ENCODE measurements at places on chromosomes 13 and 19.

DNA sequence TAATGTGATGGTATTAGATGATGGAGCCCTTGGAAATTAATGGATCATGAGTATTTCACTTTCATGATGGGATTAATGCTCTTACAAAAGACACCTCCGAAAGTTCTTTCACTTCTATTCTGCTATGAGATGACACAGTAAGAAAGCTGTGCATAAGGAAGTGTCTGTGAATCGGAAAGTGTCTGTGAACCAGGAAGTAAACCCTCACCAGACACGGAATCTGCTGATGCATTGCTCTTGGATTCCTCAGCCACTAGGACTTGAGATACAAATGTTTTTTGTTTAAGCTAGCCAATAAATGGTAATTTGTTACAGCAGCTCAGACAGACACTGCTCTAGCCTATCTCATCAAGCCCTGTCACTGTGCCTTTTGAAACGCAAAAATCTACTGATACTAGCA lies 440.4 kb upstream of the PRR20A start:
- no peak for DNase-seq

- DNase-seq, result no peak
Measured at GRCh38 chr13:46032341-46032740, 20.2 kb downstream of the ZC3H13 start.

DNA sequence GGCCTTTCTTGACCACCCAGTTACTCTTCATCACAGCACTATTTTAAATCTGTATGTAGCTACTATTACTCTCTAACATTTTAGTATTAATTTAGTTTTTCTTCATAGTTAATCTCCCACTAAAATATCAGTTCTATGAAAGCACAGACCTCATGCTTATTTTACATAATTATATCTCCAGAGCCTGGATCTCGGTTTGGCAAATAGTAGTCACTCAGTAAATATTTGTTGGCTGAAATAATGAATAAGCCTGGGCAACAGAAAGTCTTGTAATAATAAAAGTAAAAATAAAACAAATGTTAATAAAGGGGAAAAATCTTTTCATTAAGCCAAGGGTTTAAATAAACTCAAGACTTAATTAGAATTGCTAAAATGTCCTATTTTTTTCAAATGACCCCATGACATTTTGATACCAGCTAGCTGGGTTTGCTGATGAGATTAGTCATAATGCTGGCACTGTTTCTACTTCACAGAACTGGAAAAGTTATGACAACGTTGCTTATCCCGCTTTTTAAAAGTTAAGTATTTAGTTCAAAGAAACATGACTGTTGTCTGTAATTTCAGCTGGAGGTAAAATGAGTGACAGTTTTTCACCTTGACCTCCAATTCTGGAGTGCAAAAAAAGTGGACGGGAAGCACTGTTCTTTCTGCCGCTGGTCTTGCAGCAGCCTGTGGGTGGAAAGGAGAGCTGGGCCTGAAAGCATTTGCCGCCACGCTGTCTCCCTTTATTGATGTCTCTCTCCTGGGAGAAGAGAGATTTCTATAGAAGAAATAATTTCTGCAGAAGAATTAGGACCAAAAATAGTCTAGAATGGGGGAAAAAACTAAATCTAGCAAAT lies 85.2 kb upstream of the SPATA13 start:
- DNase-seq, result no peak

DNA sequence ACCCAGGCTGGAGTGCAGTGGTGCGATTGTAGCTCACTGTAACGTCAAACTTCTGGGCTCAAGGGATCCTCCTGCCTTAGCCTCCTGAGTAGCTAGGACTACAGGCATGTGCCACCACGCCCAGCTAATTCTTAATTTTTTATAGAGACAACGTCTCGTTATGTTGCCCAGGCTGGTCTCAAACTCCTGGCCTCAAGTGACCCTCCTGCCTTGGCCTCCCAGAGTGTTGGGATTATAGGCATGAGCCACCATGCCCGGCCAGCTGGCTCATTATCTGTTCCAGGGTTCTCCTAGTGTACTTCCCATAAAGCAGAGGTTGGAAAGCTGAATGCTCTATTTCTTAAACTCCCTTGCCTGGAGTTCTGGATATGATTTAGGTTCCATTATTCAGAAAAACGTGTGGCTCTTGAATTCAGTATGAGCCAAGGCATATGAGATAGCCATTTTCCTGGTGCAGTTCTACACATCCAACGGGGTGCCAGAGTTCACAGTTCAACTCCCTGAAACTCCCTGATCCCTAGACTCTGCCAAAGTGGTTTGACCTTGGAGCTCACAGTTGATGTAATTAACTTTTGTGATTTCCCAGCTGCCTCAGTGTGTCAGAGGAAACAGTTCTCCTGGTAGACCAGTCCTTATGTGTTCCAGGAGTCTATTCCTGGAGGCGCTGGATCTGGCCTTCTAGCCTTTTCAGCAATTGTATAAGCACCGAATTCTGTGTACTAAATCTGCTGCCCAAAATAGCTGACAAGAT lies 21.6 kb downstream of the GPR183 start:
- no peak for DNase-seq

DNA sequence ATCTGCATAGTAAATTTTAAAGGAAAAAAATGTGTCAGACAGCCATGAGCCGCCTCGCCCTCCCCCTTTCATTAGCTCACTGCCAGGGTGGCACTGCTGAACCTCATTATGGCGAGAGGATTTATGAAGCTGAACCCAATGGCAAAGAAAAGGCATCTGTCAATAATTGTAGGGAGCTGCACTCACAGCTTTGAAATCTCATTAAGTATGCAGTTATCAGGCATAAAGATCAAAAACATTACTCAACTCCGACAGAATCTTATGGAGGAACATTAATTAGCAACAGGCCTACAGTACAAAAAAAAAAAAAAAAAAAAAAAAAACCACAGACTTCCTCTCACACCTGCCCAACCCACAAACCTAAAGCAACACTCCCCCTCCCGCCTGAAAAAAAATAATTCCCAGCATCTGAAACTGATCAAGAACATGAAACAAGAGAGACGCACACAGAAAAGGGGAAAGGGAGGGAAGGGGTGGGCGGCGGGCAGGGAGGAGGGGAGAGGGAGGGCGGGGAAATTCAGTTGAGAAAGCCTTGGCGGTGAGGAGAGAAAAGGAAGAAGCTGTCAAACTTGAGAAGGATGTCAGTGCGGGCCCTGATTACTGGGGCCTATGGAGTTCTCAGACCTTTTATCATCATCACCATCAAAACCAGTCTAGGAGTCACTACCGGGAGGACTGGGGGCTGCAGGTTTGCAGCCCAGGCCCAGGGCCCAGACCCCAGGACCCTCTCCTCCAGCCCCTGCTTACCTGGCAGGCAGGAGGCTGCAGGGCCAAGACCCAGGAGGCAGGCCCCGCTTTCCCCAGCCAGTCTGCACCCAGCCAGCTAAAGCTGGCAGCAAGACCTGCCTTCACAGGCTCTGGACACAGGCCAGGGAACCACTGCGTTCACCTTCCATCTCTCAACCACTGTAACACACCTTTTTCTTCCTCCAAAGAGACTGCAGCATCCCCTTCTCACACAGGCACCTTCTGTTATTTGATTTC lies 8.9 kb downstream of the TSHZ3 start:
- no peak for DNase-seq

GRCh38 chr19:1213391-1214286 lies 8.1 kb downstream of the STK11 start:
- DNase-seq, result no peak

GRCh38 chr13:42548731-42549551 lies 25.0 kb upstream of the TNFSF11 start:
- no peak for DNase-seq

DNA sequence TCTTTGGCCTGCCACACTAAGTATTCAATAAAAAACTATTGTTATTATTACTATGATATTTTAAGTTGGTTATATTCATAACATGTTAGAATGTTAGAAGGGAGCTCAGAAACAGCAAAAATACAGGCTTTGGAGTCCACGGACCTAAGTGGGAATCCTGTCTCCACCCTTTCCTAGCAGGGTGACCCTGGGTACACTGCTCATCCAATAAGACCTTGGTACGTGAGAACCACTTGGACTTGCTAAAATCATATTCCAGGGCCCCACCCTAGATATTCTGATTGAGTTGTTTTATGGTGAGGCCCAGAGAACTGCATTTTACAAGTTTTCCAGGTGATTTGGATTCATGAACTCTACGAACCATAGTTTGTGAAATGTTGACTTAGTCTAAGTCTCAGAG lies 47.4 kb upstream of the KL start:
- no peak for DNase-seq

GRCh38 chr19:40599331-40599901 lies 1.8 kb upstream of the LTBP4 start:
- DNase-seq, result no peak

- peak; percentile 39 for DNase-seq
Measured at GRCh38 chr13:24511019-24511815, 1.4 kb downstream of the PARP4 start.

DNA sequence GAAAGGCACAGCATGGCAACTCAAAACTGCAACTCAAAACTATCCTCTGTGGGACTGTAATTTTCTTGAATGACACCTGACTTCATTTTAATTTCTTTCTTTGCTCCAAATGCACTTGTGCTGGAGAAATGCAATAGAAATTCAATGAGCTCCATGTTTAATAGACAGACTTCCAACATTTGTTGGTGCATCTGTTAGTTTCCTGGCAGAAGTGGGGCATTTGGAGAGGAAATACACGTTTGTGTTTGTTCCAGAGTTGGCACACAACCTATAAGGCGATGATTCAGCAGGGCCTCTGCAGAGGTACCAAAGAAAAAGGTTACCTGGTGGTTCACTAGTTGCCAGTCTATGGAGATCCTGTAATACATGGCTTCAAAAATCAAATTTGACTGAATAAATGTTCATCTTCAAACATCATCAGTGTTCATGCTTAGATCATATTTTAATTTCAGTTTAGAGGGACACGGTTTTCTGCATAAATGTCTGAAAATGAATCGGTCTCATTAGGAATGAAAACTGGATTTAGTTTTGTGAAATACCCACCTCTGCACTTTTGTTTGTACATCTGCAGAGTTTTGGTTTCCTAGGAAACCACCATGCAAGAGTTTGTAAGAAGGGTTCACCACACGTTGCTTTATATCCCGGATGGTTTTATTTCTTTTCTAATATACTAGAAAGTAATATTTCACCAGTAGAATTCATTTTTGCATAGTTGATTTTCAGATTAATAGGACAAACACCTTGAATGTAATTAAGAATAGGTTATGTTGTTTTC lies 21.8 kb upstream of the OBI1 start:
- no peak for DNase-seq

DNA sequence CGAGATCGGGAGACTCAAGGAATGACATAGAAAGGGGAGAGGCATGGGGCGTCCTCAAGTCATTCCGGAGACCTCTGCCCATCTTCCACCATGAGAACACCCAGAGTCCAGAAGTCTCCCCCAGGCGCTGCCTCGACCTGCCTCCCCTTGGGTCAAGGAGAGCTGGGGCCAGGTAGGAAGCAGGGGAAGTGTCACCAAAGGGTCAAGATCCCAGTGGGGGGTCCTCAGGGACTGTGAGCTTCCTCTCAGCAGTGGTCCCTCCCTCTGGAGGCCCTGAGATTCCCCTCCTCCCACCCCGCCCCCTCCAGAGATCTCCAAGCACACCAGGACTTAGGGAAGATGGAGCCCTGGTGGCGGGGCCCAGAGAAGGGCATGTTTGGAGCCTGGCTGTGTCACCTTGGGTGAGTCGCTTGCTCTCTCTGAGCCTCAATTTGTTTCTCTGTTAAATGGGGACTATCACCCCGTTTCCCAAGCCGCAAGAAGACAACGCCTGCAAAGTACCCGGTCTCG lies 919 bp downstream of the DACT3 start:
- no peak for DNase-seq

GRCh38 chr13:40386586-40386985 lies 279.9 kb downstream of the FOXO1 start:
- DNase-seq, result no peak

- no peak for DNase-seq
Measured at GRCh38 chr13:40383132-40383531, 283.3 kb downstream of the FOXO1 start.

DNA sequence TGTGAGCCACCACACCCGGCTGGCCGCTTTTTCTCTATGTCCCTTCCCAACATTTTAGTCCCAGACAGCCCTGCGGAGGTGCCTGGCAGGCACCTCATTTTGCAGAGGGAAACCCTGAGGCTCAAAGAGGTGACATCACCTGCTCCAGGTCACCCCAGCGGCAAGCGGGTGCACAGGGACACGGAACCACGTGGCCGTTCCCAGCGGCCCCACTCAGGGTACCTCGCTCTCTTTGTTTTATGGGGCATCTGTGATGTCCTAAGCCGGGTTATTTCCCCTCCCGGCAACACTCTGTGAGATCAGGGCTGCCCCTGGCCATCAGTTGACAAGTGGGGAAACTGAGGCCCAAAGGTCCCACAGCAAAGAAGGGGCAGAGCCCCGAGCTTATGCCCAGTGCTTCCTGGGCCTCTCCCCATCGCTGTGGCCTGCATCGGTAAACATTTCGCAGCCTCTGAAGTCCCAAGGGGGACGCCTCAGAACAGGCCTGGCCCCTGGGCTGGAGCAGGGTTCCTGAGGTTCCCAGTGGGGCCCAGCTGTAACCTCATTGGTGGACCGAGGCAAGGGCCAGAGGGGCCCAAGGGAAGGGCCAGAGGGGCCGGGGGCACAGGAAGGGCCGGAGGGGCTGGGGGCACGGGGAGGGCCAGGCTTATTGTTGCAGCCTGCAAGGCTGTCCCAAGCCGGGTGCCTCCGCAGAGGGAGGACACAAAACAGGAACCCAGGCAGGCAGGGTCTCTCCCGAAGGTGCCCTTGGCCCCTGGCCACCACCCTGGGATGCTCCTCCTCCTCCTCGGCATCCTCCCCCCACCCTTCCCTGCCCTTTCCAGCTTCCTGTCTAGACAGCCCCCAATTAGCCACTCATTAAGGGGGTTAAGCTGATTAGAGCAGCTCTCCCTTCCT lies 39.0 kb downstream of the SMIM24 start:
- no peak for DNase-seq

GRCh38 chr13:50740052-50740741 lies 103.3 kb downstream of the DLEU7 start:
- no peak for DNase-seq

GRCh38 chr13:58964048-58964447 lies 1199.7 kb downstream of the DIAPH3 start:
- DNase-seq, result no peak

- DNase-seq, result peak; percentile 86
Measured at GRCh38 chr19:36604656-36605100, 435 bp upstream of the ZNF382 start.

DNA sequence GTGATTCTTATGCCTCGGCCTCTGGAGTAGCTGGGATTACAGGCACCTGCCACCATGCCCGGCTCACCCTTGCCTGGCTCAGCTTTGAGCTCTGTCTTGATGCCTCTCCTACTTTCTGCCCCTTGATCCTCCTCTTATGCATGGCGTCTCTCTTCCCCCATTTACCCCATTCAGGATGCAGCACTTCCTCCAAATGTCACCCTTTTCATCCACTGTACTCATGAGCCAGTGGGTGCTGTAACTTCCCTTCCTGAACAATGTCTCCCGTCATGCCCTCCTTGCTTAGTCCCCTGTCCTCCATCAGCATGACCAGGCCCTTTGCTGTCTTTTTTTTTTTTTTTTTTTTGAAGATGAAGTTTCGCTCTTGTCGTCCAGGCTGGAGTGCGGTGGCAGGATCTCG lies 3.4 kb upstream of the SIGLEC9 start:
- DNase-seq, result no peak

GRCh38 chr13:80989747-80990146 lies 648.8 kb upstream of the SPRY2 start:
- no peak for DNase-seq
